ENCODE measurements at places on chromosomes 12 and 14.

GRCh38 chr14:68409387-68409786 is 383.5 kb downstream of the ZFP36L1 start:
- DNase-seq, result no peak

DNA sequence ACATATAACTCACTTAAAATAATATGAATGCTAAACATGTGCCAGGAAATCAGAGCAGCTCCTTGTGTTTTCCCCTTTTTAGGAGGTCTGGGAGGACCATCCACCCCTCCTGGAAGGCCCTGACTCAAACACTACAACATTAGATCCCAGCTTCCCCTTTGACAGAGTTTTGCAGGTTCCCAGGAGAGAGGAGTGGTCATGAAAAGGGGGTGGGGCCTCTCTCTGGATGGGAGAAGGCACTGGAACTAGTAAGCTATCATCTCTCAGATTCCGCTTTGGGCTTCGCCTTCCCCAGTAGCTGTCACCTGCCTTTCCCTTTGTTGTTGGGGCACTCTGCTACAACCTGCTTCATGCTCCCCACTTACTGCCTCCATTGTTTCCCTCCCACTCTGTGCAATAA is 149.2 kb downstream of the ZFP36L1 start:
- DNase-seq, result no peak

DNA sequence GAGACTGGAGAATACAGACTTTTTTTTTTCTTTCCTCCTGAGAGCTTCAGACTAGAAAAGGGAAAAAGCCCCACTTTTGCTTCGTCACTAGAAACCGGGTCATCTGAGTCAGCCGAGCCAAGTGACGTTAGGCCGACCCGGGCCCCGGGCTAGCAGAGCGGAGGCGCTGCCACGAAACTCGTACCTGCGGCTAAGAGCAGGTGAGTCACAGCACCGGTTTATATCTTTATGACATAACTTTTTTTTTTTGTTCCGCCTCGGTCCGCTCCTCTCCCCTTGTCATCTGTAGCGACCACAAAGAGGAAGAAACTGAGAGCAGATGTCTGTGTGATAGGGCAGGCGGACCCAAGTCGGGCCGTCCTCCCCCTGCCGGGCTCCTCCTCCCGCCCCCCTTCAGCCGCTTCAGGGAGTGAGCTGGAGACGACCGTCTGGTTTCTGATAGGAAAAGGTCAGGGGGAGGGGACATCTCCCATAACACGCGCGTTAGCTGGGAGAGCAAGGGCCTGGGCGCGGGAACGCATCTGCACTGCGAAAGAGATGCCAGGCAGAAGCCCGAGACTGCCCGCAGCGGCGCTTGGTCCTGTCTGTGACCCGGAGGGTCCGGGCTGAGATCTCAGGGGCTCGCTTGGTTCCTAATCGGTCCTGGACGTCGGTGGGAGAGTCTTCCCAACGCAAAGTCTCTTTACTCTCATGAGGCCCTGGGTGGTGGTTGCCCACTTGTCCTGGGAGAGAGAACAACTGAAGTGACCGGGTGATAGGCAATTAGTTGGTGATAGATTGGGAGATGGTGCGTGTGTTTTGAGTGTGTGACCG is 586 bp downstream of the TTC6 start:
- no peak for DNase-seq

- DNase-seq, result no peak
Measured at GRCh38 chr12:49705479-49706134, 1.6 kb downstream of the FMNL3 start.

GRCh38 chr12:52903855-52904508 is 894 bp downstream of the KRT8 start:
- no peak for DNase-seq

GRCh38 chr12:32698285-32698684 is 19.2 kb downstream of the DNM1L start:
- DNase-seq, result no peak

GRCh38 chr12:132250707-132251106 is 78.7 kb downstream of the GALNT9 start:
- no peak for DNase-seq

DNA sequence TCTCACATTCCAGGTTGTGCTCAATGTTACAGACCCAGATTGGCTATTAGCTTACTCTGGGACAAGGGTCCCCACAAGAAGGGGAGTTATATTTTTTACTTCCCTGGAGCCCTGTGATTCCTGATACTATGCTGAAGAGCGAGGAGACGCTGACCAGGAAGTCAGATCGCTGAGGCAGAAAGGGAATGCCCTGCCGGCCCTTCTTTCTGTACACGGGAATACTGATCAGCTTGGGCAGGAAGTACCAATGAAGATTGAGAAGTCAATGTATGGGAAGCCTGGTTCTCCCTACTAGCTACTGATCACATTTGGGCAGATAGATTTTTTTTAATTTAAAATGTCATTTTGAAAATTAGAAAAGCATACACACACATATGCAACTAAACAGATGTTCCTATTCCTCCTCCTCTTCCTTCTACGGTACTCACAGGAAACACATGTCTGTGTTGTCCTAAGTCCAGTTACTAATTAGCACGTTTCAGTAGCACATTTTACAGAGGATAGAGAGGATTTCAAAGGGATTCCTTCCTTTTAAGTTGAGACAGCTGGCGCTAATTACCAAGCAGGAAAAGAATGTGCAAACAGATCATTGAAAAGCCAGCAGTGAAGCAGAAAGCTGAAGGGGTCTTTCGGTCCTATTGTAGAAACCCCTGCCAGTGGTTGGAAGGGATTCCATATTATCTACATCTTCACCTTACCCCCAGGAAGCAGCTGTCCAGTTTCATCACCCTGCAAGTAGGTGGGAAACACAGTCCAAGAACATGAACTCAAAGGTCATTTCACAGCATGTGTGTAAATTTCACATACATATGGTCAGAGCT is 292.4 kb downstream of the DUSP6 start:
- DNase-seq, result no peak

GRCh38 chr12:130073721-130074120 is 88.5 kb upstream of the FZD10 start:
- no peak for DNase-seq

DNA sequence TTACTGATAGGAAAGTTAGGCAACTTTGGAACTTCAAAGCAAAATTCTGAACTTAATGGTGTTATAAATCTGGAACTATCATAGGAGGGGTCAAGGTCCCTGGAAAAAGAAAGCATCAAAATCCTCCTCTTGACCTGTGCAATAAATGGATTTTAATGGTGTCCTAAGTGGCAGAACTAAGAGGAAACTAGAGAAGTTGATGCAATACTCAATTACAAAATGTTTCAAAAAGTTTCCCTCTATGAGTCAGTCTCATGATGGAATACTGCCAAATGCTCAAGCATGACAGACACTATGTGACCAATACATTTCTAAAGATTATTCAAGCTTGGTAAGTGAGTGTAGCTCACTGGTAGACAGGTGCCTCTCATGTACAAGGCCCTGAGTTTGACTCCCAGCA is 47.7 kb upstream of the ERGIC2 start:
- DNase-seq, result peak; percentile 5

Measured in GM04503 (cell line).